Airway epithelial cell (primary cell): ENCODE measurements at places on chromosomes 12 and 14. TPM values are rescaled to one million over a fixed set of nuclear protein-coding genes. Genes with fewer than 3 reads are reported as not detected.

OTX2 gene
- not detected in 2 replicates for total RNA-seq

RIC8B gene
- 3.3 and 3.5 TPM in 2 replicates for total RNA-seq

ARMH4 gene
- total RNA-seq = 0.07 TPM in 1 of 2 replicates, not detected in the other

PTPN6 gene
- total RNA-seq = 17.7 and 21.0 TPM in 2 replicates
